Fibroblast of skin of left biceps (primary cell): ENCODE measurements at places on chromosomes 2 and 18.
A peak's percentile ranks its signal among the peaks of the same experiment; 100 is the strongest.

DNA sequence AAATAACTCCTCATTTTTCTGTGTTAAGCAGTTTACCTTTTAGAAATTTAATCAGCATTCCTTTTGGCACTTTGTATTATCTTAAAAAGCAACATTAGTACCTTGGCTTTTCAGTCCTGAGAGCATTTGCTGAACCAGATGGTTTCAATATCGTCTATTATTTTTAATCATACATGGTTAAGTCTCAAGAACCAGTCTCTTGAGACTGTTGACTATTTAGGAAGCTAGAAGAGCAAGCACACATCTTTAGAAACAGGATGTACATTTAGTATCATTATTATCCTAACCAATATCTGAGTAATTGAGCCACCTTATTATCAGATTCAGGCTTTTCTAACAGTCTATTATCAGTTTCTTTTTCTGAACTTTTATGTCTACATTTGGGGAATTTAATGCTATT lies 28.2 kb upstream of the ZEB2 start:
- DNase-seq, result no peak

- no peak for DNase-seq
These were observed 84.0 kb downstream of the LYPD6B start for GRCh38 chr2:149122516-149122915.

GRCh38 chr18:56221195-56222065 lies 417.0 kb downstream of the TXNL1 start:
- no peak for DNase-seq

DNA sequence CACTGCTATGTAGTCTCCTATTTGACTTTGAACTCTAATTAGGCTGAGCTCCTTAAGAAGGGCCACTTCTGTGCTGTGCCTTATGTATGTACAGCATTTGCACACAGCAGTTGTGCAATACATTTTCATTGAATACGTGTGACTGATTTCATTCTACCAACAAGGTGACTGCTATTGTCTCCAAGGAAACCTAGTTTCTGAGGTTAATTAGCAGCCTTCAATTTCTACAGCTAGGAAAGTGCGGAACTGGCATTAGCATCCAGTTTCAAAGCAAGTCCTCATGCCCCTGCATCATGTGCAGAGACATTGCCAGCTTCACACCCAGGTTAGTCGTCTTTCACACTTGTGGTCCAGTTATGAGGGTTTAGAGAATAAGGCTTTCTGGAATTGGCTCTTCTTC lies 58.6 kb downstream of the NCK2 start:
- DNase-seq, result no peak

- no peak for DNase-seq
These were observed 75.8 kb upstream of the TCF7L1 start for GRCh38 chr2:85057226-85057962.

- no peak for DNase-seq
These were observed 82.2 kb downstream of the KLF7 start for GRCh38 chr2:207083361-207084110.

- DNase-seq, result no peak
These were observed 37.6 kb downstream of the IL1R2 start for GRCh38 chr2:102029405-102029804.

DNA sequence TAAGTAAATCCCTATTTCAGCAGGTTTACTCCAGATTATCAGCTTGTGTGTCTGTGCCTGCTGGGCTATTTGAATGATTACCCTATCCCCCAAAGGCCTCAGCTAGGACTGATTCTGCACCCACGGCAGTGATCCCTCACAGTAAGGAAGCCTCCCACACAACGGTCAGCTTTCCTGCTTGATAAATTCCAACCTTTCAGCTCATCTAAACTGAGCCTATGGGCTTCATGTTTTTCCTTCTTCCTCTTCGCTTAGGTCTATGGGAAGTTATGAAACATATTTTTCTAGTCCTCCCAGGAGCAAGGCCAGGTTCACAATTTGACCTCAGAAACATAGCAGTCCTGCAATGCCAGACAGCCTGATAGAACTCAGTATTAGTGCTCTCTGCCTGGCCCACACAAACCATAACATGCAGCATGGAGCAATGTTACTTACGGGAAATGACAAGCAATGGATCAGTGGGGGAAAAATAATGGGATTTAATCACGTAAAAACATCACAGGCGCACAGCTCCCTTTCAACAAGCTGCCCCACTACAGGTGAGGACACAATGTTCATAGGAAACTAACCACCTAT lies 170.9 kb downstream of the ZNF521 start:
- no peak for DNase-seq

GRCh38 chr18:25544546-25545287 lies 192.8 kb upstream of the ZNF521 start:
- DNase-seq, result no peak

- no peak for DNase-seq
These were observed 167.9 kb downstream of the TRIM43 start for GRCh38 chr2:95759481-95760246.

DNA sequence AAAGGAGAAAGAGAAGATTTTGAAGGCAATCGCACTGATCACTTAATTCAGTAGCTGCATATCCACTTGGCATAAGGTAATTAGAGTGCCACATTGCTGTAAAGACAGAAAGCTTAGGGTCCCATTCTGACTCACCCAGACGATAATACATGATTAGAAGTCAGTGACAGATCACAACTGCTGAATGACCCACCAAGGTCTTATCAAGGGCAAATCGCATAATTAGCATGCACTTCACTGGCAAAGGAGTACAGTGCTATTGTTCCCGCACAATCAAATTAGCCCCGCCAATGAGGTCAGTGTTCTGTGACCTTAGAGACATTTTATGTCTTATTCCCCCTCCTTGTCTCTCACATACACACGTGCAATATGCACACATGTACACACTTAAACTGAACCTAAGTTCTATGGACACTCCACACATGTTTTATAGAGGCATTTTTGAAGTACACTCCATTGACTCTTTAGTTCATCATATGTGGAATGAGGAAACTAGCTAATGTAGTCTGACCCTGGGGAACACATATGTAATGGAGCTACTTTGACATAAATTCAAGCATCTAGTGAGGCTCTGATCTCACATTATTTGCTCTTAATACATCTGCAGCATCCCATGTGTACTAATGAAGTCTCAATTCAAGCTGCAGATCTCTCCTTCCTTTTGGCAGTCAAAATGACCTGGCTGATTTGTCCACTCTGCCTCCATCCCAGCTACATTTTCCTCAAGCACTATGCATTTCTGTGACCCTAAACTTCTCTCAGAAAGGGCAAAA lies 673.8 kb upstream of the FANCL start:
- no peak for DNase-seq

DNA sequence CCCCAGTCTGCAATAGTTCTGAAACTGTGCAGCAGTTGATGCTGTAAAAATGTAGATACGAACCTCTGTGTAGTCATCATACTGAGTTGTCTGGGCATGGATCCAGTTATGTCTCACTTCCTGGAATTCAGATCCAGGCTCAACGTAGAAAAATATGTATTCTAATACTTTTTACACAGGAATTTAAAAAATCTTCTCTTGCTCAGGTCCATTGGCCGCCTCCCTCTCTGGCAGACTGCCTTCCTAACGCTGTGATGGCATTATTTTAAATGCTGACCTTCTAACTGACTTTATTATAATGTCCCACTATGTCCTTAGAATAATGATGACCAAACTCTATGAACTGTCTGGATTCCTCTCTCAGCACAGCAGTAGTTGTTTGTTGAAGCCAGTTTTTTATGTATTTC lies 119.6 kb downstream of the FEZ2 start:
- peak; percentile 72 for DNase-seq
